NCI-H2107 (cell line): ENCODE measurements at places on chromosomes 6 and 20.
A peak's percentile ranks its signal among the peaks of the same experiment; 100 is the strongest.

DNA sequence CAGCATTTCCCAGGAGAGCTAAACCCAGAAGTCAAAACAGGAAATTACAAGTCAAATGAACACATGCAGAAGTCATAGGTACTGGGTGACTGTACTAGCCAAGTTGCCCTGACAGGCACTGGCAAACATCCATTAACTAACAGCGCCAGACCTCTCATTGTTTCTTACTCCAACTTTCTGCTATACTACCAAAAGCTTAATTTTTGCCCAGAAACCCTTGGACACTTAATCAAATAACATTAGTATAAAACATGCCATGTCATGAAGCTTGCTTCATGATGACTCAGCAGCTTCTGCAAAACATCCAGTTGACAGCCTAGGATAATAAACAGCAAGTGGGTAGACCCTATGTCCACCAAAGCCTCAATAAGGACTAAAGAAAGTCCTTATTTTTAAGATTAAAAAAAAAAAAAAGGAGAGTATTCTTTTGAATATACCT is 3.5 kb downstream of the NUP153 start:
- DNase-seq, result no peak

- DNase-seq, result no peak
These were observed 129.3 kb upstream of the TOP1 start for GRCh38 chr20:40899344-40899743.

GRCh38 chr20:362271-363254 is 15.7 kb downstream of the NRSN2 start:
- peak; percentile 61 for DNase-seq

- DNase-seq, result no peak
These were observed 179.4 kb downstream of the KIF16B start for GRCh38 chr20:16393836-16394235.

GRCh38 chr6:5295623-5296022 is 34.3 kb downstream of the FARS2 start:
- no peak for DNase-seq
